ENCODE measurements at places on chromosomes 6 and 20. TPM values are rescaled to one million over a fixed set of nuclear protein-coding genes. Genes with fewer than 3 reads are reported as not detected.

B3GALT4 gene
- total RNA-seq, result 5.9 TPM

SIGLEC1 gene
- 0.14 TPM for total RNA-seq

KCNQ5 gene
- total RNA-seq, result 7.3 TPM

ZNF391 gene
- total RNA-seq, result 6.1 TPM

PTGIS gene
- total RNA-seq, result 1.0 TPM

SNAP91 gene
- not detected for total RNA-seq

LRFN2 gene
- total RNA-seq, result not detected

SIRPB2 gene
- not detected for total RNA-seq

RFX6 gene
- total RNA-seq, result not detected

GRM1 gene
- total RNA-seq, result not detected

IPCEF1 gene
- 8.8 TPM for total RNA-seq

Measured in activated naive CD4-positive, alpha-beta T cell treated with anti-CD3 and anti-CD28 coated beads, Interleukin-2, amount 50 U/mL, for 72 hours (primary cell).